Adrenal gland (tissue), 19 donors: ENCODE measurements at places on chromosomes 5 and 9. TPM values are rescaled to one million over a fixed set of nuclear protein-coding genes. Genes with fewer than 3 reads are reported as not detected.

The ACTBL2 gene
- not detected for total RNA-seq

The SPINK13 gene
- total RNA-seq, result 3.2 TPM

GRCh38 chr5:137273511-137273910, 225.6 kb downstream of the SPOCK1 start:
- no peaks in the 10 kb centered on the region for H3K4me1 ChIP-seq
- no peaks in the 10 kb centered on the region for H3K36me3 ChIP-seq
- H3K4me3 ChIP-seq, result no peak overlapping the region
- H3K27me3 ChIP-seq, result no peaks in the 10 kb centered on the region

The TRPM3 gene
- total RNA-seq, result 1.7 TPM
